ENCODE measurements at places on chromosomes 6 and 20.

GRCh38 chr20:11235058-11235457, 561.3 kb upstream of the JAG1 start:
- peak; percentile 84 for DNase-seq

DNA sequence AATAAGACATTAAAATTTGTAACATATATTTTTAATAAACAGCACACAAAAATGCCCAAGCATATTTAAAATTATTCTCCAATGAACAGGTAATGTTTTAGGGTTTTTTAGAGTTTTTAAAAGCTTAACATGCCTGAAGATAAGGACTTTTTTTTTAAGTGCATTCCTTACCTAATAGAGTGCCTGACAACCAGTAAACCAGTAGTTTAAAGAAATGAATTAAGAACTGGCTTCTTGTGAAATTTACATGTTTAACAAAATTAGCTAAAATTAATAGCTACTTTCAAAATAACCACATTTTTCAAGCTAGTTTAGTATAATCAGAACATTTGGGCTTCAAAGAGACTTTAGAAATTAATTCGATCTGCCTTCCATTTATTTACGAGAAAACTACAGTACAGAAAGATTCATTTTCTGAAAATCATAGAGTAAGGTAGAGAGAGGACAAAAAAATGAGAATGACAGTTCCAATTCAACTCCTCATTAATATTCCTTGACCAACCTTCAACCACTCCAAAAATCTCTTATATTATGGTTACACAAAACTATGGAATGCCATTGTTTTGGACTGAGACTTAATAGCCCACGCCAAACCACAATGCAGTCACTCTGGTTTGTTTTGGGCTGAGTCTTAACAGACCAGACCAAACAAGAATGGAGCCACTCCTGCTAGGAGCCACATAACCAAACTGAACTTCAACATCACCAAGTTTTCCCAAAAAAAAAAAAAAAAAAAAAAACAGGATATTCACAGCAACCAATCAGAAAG, 5.7 kb upstream of the PLN start:
- DNase-seq: peak; percentile 76

DNA sequence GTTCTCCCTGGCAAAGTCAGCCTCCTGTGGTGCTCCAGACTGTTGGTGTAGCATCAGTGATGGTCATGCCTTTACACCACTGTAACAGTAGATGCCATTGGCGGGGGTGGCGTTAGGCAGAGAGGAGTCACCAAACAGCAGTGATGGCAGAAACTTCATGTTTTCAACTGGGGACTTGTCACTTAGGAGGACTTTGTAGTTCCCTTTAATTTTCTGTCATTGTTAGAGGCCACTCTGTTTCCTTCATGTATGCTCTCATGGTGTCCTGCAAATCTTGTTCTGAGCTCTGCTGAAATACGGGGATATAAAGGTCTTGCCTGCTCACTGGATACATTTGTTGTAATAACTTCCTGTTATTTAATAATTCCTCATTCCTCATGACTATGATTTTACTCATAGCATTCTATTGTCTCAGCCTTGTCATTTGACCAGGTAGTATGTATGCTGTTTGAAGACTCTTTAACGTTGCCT, 4.6 kb downstream of the MAP3K4 start:
- DNase-seq: peak; percentile 69

GRCh38 chr6:6283746-6284145, 36.7 kb downstream of the F13A1 start:
- no peak for DNase-seq

DNA sequence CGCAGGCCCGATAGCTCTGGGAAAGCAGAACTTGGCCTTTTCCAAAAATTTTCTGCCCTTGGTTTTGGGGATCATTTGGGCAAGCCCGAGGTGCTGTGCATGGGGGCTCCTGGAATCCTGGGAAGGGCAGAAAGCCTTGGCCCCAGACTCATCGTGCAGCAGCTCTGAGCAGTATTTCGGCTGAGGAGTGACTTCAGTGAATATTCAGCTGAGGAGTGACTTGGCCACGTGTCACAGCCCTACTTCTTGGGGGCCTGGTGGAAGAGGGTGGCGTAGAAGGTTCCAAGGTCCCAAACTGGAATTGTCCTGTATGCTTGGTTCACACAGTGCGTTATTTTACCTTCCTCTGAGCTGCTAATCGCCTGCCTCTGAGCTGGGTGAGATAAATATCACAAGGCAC, 1.1 kb upstream of the BMP2 start:
- no peak for DNase-seq

DNA sequence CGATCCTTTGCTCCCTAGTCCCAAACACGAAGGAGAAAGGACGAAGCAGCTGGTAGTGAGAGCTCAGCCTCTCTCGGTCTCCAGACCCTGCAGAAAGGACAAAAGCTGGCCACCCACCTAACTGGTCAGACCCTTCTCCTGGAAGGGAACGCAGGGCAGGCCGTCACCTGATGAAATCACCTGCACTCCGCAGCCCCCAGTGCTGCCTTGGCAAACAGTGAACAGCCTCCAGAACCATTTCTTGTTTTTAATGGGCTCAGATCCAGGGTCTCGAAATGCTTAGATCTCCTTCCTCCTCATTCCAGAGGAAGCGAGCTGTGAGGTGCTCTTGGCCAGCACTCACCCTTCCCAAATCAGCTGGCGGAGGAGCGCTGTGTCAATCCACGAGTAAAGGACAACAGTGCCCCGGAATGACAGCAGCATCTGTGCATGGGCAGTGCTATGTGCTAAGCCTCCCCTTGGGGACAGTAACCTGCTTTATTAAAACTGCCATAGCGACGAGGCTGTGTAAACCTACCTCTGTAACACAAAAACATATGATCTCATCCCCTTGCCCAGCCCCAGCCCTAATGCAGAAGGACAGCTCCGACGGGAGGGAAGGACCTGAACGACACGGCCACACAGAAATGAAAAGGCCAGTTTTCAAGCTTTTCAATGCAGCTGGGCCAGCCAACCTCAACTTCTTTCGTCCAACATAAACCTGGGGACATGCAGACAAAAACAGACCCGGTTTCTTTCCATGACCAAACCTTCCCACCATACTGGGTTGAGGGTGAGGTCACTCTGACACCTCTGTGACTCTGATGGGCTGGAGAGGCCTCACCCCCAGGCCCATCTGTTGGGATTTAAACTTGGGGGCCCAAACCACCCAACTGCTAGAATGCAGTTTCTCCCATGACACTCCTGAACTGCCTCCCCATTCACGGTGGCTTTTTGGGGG, 43.3 kb downstream of the SULF2 start:
- no peak for DNase-seq

- no peak for DNase-seq
These were observed 157.6 kb upstream of the KCNQ5 start for GRCh38 chr6:72464246-72464645.

DNA sequence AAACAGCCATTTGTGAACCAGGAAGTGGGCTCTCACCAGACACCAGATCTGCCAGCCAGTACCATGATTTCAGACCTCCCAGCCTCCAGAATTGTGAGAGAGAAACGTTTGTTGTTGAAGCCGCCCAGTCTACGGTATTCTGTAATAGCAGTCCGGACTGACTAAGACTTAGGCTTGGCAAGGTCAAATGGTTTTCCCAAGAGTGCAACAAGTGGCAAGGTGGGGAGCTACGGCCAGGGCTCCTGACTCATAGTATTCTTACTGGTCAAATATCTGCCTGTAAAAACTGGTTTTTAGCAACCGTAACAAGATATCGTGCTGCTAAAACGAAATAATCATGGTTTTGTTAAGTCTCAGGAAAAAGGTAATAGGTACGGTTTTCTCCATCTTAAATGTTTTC, 37.8 kb downstream of the MCUR1 start:
- no peak for DNase-seq

DNA sequence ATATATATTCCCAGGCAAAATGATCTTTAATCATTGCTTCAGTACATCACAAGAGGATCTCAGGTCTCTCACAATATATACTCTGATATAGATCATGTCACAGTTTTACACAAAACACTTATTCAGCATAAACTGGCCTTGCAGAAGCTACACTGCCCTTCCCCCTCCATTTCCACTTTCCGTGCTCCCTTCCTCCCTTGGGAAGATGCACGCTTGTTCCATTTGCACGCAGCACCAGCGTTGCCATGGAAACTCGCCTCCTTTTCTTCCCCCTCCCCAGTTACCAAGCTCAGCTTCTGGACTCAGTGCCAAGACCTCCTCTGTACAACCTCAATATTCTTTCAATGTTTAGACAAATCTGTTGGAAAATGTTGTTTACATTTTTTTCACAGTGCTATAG, 154.6 kb downstream of the RFPL4B start:
- DNase-seq: no peak

DNA sequence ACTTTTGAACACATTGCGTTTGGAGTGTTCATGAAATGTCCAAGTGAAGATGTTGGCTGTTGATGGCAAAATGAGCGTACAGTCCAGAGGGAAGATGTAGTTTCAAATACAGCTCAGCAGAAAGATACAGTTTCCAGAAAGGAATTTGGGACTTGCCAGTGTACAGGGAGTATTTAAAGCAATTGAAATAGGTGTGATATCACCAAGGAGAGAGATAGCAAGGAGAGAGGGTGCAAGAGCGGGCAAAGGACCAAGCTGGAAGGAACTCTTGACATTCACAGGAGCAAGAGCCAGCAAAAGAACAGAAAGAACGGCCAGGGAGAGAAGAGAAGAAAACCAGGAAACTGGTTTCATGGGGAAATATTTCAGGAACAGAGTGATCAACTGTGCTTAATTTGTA, 47.8 kb downstream of the CARMIL1 start:
- DNase-seq: no peak

- DNase-seq: no peak
These were observed 49.1 kb downstream of the GRM4 start for GRCh38 chr6:34096814-34097213.

- DNase-seq: no peak
These were observed 42.3 kb downstream of the GNAS start for GRCh38 chr20:58894652-58895447.

Data from kidney tubule cell (primary cell).